Stimulated activated CD4-positive, alpha-beta T cell treated with anti-CD3 and anti-CD28 coated beads, Interleukin-15, amount 100 ng/mL, for 1 hour (primary cell): ENCODE measurements at places on chromosomes 1 and 21.

DNA sequence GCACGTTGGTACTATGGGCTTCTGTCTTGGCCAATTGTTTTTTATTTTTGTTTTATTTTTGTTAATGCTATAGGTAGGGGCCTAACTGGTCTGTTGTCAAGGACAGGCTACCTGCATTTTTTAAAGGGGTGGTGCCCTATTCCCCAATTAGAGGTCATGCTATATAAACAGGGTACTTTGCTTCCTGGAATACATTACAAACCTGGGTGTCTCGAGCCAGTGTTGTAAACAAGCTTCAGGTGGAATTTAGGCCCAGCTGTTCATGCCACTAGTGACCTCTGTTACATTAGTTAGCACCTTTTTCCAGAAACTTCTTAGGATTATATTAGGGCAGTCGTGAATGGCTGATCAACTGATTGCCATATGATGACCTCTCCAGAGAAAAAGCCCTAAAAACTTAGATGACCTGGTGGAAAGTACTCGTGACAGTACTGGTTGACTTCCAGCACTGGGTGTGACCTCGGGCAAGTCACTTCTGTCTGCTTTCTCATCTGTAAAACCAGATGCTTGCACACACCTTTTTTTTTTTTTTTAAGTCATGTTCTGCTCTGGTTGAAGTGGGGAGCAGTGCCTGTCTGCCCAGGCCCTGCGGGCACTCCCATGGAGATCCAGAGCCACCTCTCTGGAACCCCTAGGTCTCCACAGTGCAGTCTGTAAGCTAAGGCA lies 46.5 kb downstream of the ELK4 start:
- no peak for DNase-seq

- DNase-seq, result no peak
Observed at GRCh38 chr1:214660190-214660589, 57.2 kb downstream of the CENPF start.

GRCh38 chr1:26364956-26365355 lies 7.6 kb downstream of the ZNF683 start:
- DNase-seq, result no peak

DNA sequence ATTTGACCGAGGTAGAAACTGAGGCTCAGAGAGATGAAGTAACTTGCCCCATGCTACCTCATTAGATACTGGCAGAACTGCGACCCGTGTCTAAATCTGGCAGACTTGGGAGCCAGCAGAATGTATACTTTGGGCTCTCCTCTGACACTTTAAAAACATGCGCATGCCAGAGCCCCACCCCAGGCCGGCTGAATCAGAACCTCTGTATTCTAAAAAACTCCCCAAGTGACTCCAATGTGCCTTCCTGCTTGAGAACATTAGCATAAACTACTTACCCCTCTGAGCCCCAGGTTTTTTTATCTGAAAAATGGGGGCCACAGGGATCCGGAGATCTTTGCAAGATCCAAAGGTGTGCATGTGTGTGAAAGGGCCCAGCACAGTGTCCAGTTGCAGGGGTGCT lies 344.7 kb upstream of the USP24 start:
- DNase-seq, result no peak

DNA sequence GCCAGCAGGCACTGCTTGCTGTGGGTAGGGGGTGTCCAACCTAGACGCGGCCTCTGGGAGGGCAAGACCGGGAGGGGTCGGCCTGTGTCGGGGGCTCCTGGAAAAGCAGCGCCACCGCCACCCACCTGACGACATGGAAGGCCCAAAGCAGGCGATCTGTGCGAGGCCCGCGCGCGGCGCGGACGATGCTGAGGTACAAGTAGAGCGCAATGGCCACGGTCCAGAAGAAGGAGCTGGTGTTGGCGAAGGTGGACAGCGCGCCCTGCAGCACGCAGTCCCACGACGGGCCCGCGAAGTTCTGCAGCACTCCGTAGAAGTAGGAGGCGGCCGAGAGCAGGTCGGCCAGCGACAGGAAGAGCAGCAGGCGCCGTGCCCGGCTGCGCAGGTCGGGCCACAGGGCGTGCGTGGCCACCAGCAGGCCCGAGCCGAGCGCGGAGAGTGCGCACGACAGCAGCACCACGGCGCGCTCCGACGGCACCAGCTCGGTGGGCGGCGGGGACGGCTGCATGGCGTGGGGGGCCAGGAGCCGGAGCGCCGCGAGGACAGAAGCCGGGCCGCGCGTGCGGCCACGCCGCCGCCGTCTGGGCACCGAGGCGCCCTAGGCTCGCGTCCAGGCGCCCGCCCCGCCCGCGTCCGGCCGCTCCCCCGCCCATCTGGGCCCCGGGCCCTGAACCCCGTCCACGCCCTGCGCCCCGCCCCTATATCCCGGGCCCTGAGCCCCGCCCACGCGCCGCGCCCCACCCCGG lies at the start of gene GPR157:
GPR157 (minus strand) TSS at position 583 of the 746 bp plus-strand sequence; CDS start at position 508, 75 bp downstream.
- peak; percentile 69 for DNase-seq

DNA sequence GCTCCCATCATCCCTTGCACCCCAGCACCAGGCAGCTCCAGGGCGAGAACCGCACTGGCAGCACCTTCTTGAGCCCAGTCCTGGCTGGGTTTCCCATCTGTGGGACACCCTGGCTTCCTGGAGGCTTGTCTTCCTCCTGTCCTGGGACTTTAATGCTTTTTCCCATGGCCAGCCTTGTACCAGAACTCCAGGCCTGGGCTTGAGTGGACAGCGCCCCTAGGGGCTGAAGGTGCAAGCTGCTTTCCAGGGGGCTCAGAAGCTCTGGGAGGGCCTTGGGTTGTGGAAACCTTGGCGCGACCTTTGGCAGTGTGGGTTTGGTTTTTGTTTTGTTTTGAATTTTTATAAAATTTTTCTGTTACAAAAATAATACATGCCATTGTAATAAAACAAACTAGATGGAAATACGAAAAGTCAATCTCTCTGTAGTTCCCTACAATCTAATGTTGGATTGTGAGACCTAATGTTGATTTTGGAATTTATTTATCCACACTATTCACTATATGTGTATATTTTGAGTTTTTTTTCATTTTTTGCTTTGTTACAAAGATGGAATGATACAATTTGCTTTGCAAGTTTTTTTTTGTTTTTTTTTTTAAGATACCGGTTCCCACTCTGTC lies 33.8 kb upstream of the RPL11 start:
- DNase-seq, result no peak

- no peak for DNase-seq
Observed at GRCh38 chr21:38351176-38351959, 94.6 kb downstream of the KCNJ15 start.

GRCh38 chr21:37557261-37557950 lies 190.8 kb downstream of the DYRK1A start:
- DNase-seq, result no peak

DNA sequence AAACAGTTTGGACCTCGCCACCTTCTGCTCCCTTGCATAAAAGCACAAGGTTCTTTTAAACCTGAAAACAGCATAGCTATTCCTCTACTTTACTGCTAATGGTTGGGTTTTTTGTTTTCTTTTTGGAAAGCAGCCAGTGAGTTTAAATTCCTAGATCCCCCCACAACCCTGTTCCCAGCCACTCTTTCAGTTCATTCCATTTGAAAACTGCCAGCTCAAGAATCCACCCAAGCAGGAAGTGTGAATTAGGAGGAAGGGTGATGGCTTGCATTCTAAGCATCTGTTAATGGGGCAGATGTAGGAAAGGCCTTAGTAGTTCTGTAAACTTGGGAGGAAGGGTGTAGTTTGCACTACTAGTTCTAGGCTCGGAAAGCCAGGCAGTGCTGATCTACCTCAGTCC lies 172.9 kb upstream of the HOOK1 start:
- DNase-seq, result no peak

DNA sequence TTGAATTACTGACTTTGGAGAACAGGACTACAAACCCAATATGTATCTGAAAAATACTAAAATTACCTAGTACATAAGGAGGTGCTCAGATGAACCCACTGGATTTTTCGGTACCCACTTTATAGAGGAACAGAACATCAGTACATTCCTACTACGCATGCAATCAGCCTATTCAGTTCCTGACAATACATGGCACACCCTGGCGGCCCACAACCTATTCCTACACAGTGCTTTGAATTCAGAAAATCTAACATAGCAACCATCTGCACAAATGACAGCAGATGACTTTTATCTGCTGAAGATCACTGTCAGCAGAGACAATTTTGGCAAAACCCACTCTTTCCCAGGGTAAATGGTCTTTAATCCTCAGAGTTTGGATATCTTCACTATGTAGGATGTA lies 257.1 kb upstream of the GREM2 start:
- no peak for DNase-seq

GRCh38 chr1:15472587-15472986 lies 3.3 kb upstream of the CELA2B start:
- no peak for DNase-seq

GRCh38 chr21:23968722-23969647 lies 1638.3 kb downstream of the MRPL39 start:
- DNase-seq, result peak; percentile 16

GRCh38 chr1:99218999-99219398 lies 45.3 kb upstream of the PLPPR4 start:
- DNase-seq, result no peak

- no peak for DNase-seq
Observed at GRCh38 chr1:70528590-70529333, 117.7 kb downstream of the CTH start.

GRCh38 chr1:197173571-197174507 lies 27.4 kb upstream of the ASPM start:
- DNase-seq, result no peak

DNA sequence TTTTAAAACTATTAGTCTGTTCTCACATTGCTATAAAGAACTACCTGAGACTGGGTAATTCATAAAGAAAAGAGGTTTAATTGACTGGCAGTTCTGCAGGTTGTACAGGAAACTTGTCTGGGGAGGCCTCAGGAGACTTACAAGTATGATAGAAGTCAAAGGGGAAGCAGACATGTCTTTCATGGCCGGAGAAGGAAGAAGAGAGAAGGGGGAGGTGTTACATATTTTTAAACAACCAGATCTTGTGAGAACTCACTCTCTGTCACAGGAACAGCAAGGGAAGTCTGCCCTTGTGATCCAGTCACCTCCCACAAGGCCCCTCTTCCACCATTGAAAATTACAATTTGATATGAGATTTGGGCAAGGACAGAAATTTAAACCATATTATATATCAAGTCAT lies 55.9 kb downstream of the CLIC4 start:
- DNase-seq, result no peak

DNA sequence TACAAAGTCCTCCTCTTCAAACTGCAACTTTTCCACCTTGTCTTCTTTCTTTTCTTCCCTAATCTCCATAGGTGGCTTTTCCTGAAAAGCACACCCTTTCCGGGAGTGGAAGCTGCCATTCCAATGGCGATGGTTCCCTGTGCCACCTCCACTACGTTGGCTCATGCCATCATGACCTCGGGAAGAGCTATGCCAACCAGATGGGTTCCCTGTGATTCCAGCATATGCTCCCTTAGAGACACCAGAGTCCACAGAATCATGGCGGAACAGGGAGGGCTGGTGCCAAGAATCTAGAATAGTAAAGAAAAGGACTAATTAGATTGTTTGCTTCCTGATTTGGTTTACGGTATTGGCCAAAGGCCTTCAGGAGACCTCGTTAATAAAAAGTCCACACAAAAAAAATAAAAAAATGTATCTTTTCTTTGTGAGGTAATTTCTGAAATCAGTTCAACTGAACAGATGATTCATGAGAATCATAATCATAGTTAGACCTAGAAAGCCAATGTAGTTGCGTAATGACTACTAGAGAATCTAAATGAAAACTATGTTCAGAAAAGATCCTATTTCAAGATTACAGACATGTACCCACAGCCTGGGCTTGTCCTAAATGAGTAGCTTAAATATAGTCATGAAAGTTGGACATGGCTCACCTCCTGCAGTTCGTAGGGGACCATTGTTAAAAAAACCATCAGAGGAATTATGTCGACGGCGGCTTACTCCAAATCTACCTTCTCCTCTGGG lies 30.9 kb upstream of the CCDC17 start:
- DNase-seq, result no peak

DNA sequence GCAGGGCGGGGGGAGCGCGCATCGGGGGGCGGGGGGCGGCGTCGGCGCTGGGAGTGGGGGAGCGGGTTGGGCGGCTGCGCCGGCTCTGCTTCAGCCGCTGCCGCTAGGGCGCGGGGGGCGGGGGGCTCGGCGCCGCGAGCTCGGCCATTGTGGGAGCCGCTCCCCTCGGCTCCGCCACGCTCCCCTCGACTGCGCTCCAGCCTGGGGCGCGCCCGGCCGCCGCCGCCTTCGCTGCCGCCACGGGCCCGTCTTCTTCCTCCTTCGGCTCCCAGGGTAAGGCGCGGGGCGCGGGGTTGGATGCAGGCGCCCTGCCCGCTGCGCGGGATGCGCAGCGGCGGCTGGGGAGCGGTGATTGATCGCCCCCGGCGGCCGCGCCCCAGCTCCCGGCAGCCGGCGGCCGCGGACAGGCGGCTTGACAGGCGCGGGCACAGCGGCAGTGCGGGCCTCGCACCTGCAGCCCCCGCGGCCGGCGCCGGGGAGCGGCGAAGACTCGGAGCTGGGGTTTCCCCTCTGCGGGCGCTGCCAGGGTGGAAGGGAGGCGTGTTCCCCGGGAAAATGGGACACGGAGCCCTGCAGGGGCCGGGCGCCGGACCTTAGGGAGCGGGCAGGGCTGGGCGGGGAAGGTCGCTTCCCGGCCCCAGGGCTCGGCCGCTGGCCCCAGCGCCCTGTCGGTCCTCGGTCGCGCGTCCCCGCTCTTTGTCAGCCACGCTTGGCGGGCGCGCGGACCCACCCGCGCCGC lies 55.3 kb downstream of the NDUFS5 start:
- no peak for DNase-seq

DNA sequence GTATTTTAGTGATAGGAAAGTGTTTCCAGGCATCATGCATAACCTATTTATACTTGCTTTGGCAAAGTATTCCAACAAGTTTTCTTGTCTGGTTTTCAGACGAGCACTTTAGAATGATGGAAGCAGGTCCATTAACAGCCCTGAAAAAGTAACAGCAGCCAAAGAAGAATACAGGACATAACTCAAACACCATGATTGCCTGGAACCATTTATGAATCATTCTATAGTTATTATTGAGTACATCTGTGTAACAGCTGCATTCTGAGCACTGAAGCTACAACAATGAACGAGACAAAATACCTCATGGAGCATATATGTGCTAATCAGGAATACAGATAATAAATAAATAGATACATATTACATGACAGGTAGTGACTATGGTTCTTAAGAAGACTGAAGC lies 12.6 kb downstream of the IL10RB start:
- no peak for DNase-seq

- no peak for DNase-seq
Observed at GRCh38 chr1:23694371-23694770, 2.8 kb downstream of the RPL11 start.

GRCh38 chr21:34284666-34285065 lies 79.1 kb upstream of the KCNE2 start:
- no peak for DNase-seq

DNA sequence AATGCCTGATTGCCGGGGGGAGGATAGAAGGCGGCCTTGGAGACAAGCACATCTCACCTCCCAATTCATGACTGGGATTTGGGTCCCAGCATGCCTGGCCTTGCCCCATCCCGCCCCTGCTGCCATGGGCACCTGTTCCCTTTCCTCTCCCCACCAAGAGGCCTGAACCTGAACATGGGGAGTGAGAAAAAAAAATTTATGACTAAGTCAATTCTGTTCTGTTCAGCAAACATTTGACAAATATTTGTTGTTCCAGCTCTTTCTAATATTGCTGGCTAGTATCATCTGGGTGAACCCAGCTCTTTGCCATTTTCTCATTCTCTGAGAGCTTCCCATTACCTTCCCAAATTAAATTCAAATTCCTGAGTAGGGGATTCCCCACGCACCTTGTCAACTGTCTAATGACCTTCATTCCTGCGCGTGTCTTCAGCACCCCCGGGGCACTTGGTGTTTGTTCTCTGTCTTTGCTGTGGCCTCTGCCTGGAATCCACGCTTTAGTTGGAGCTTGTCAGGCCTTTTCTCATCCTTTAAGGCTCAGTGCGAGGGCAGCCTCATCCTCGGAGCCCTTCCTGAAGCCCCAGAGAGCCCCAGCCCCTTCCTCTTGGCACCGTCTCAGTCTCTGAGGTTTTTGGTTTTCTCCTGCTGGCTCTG lies 42.8 kb downstream of the ARHGEF10L start:
- no peak for DNase-seq
